Midbrain (tissue), 1 donor: ENCODE measurements at places on chromosomes 3 and 15.

DNA sequence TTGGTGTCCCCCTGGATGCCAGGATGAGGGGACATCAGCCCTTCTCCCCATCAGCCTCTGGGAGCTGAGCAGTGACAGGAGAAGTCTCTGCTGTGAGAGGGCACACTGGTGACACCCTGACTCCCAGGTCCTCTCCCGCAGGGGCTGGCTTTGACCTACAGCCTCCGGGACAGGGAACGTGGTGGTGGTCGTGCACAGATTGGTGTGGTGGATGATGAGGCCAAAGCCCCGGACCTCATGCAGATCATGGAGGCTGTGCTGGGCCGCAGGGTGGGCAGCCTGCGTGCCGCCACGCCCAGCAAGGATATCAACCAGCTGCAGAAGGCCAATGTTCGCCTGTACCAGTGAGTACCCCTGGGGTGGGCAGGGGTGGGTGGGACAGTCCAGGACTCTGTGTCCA is 6.8 kb downstream of the VILL start:
- DNase-seq = no peak

- no peak for DNase-seq
Observed at GRCh38 chr15:65374821-65375401, 2.9 kb downstream of the IGDCC3 start.

- no peak for DNase-seq
Observed at GRCh38 chr3:10628891-10629670, 123.7 kb upstream of the ATP2B2 start.

DNA sequence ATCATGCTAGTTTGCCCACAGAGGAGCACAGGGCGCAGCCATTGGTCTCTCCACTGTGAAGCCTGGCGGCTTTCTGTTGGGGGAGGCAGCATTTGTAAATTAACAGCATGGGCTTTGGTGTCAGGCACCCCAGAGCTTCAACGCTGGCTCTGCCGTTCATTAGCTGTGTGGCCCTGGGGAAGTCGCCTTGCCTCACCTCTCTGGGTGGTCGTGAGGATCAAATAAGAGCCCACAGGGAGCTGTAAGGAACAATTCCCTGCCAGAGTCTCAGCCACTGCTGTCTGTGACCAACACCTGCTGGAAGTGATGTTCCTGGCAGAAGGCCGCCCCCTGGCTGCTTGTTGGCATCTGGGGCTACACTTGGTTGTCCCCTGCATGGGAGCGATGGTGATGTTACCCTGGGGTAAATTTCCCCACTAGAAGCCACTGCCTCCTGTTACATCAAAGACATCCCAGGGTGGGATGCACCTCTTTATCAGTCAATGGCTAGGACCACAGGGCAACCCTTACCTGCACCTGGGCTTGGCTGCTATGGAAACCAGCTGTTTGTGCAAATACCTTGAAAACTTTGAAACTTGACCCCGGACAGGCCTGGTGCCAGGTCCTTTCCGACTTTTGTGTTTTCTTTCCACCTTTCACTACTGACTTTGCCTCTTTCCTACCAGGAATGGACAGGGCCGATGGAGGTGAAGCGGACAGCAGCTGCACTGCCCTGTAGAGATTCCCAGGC is 36.9 kb downstream of the DNASE1L3 start:
- DNase-seq = no peak

GRCh38 chr3:20573175-20573574 is 387.2 kb upstream of the SGO1 start:
- no peak for DNase-seq
